SJCRH30 (cell line): ENCODE measurements at places on chromosomes 2 and 18. TPM values are rescaled to one million over a fixed set of nuclear protein-coding genes. Genes with fewer than 3 reads are reported as not detected.

DNA sequence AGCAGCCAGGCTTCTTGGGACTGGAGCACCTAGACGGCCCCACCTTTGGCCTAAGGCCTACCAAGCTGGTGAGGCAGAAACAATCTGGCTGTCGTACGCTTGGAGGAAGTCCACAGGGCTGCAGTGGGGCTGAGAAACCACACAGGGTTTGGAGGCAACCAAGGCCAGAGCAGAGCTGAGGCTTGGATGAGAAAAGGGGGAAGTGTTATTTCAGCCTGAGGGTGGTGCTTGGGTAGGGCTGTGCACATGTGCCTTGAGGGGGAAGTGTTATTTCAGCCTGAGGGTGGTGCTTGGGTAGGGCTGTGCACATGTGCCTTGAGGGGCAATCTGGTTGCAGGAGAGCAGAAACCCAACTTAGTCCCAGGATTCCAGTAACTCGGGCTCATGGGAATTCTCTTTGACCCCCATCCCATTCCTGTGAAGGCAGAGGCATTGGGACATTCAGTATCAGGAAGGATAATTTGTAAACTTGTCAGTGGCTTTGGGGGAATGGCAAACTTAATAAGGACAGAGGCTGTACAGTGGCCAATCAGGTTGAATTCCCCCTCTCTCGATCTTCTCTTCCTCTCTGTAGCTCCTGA is 971 bp upstream of the FBXO41 start:
- H3K27ac ChIP-seq: no peak overlapping the region; the same call in 1 of the 2 replicates
- H3K27me3 ChIP-seq: no peaks in the 10 kb centered on the region
- H3K4me1 ChIP-seq: no peaks in the 10 kb centered on the region

GRCh38 chr2:99445065-99445464 is 44.8 kb downstream of the REV1 start:
- H3K4me1 ChIP-seq: no peaks in the 10 kb centered on the region
- no peak overlapping the region for H3K4me3 ChIP-seq
- H3K36me3 ChIP-seq: peaks cover 45% of the 10 kb centered on the region
- DNase-seq: no peak

DNA sequence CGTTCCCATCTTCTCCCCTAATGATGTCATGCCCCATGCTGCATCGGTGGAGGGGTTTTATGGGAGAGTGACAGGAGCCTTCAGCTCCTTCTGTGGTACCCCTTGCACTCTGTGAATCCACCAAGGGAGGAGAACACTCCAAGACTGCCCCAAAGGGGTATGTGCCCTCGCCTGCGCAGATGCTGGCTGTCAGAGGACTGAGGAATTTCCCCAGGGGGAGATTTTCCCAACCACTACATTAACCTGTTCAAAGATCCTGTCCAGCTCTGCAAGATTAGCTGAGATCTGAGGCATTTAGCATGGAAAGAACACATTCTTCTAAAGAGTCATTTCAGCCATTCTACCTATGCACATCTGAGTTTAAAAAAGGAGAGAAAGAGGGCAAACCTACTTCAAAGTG is 143.2 kb upstream of the ITGA6 start:
- no peaks in the 10 kb centered on the region for H3K36me3 ChIP-seq
- H3K4me1 ChIP-seq: peaks cover 47% of the 10 kb centered on the region
- H3K4me3 ChIP-seq: no peak overlapping the region

Gene LOXHD1
- not detected in 2 replicates for total RNA-seq

Gene KHK
- 0.30 and 0.63 TPM in 2 replicates for total RNA-seq
